ENCODE measurements at places on chromosomes 13 and 19.

- DNase-seq, result no peak
These were observed 3.2 kb downstream of the ZNF726 start for GRCh38 chr19:23917856-23918255.

GRCh38 chr13:76619631-76620030 is 266.6 kb downstream of the KCTD12 start:
- no peak for DNase-seq

DNA sequence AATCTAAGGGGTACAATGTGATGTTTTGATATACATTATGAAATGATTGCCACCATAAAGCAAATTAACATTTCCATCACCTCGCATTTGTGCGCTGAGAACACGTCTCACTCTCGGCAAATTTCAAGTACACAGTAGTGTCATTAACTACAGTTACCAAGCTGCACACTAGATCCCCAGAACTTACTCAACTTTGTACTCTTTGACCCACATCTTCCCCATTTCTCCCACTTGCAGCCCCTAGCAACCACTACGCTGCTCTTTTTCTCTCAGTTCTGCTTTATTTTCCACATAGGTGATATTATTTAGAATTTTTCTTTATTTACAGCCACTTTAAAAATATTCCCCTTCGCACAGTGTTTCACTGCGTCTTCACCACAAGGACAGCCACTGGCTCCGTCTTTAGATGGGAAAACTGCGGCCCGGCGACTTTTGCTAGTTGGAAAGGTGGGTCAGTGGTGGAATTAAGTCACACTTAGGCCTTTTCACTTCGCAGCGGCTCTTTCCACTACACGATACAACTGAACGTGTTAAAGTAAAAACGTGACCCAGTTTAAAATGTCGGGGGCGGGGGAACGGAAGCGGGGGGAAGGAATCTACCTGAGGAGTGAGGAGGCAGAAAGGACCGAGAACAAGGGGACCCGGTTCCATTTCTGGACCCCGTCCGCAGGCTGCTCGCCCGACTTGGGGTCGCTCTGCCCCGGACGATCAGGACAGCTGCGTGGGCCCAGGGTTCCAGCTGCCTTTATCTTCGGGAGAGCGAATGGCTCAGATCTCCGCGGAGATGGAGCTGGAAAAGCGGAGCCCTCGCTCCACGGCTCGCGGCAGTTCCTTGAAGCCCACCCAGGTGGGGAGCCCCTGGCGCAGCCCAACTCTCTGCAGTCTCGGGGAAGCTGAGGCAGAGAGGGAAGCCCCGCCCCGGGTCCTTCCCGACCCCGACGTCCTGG is 486.1 kb downstream of the UQCRFS1 start:
- DNase-seq, result no peak

GRCh38 chr19:2699413-2700140 is 2.9 kb downstream of the GNG7 start:
- DNase-seq, result no peak

- DNase-seq, result no peak
These were observed 270.3 kb downstream of the MZT1 start for GRCh38 chr13:72457151-72457550.

GRCh38 chr19:28170066-28170465 is 1042.9 kb downstream of the UQCRFS1 start:
- no peak for DNase-seq

GRCh38 chr19:47507012-47507411 is 7.9 kb downstream of the NAPA start:
- DNase-seq, result peak; percentile 88
